ENCODE measurements at places on chromosomes 12 and 14.

- DNase-seq: no peak
Measured at GRCh38 chr14:55105991-55106390, 23.1 kb upstream of the LGALS3 start.

DNA sequence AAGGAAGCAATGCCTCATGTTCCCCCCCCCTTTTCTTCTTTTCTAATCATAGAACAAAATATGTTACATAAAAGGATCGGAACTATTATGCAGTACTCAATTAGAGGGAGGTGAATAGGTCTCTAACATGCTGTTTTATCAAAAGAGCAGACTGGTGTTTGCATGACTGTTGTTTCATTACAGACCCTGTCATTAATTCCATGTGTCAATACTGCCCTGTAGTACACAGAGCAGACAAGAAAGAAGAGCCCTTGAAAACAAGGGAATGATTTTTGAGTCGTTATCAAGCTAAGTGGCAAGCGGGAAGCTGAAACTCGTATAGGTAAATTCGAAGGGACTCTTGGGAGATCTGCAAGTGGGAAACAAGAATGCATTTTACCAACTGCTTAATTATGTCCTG, 76.9 kb upstream of the TMEM263 start:
- DNase-seq: no peak

GRCh38 chr12:93626160-93626559, 51.0 kb upstream of the CRADD start:
- DNase-seq: no peak

DNA sequence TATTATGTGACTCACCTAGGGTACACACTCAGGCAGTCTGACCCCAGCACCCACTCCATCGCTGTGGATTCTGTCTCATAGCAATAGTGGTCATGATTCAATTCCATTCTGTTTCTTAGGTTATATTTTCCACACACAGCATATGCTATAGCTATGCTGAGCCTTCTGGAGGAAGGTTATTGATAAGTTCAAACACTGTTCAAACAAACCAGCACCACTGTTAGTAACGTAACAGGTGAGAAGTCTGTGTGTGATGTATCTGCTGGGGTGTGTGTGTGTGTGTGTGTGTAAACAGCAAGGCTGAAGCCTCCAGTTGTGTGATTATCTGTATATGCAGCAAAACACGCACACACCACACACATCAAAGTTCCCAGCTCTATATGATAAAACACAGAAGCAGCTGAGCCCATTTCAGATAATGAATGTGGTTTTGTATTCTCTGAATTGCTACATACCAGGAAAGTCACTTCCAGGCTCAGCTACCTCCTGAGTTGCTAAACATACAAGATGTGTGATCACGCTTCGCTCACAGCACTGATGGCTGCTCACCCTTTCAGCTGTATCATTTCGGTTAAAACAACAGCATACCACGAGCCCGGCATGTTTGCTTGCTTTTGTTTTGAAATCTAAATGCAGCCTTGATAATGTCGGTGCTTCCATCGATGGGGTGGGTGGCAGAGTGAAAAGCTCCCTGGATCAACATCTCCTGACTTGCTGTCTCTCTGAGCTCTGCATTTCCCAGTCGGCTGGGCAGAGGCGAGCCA, 6.8 kb upstream of the SYNE3 start:
- no peak for DNase-seq

Data from glomerular endothelial cell (primary cell).